NCI-H187 treated with DMSO at 0.1 percent for 48 hours (cell line): ENCODE measurements at places on chromosomes 11 and 22.

- DNase-seq, result no peak
Measured at GRCh38 chr11:122179961-122180834, 64.2 kb upstream of the BLID start.

GRCh38 chr11:101748572-101749344 lies 165.0 kb upstream of the TRPC6 start:
- no peak for DNase-seq

GRCh38 chr11:121669422-121669821 lies 216.7 kb upstream of the SORL1-AS1 start:
- no peak for DNase-seq

- no peak for DNase-seq
Measured at GRCh38 chr11:76234021-76234415, 27.7 kb upstream of the WNT11 start.

GRCh38 chr22:40433416-40434090 lies 63.2 kb downstream of the SGSM3 start:
- DNase-seq, result no peak

DNA sequence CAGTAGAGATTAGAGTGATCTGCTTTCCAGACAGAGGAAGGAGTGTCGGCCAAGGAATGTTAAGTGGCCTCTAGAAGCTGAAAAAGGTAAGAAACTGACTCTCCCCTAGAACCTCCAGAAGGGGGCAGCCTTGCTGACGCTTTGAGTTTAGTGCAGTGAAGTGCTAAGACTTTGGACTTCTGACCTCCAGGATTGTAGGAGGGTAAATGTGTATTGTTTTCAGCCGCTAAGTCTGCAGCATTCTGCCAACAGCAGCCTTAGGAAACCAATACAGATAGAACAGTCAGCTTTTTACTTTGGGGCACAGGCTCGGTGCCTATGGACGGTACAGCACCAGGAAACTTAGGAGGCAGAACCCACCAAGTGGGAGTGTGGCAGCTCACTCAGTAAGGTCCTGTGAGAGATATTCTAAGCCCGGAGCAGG lies 3.6 kb upstream of the TBC1D22A start:
- DNase-seq, result no peak

DNA sequence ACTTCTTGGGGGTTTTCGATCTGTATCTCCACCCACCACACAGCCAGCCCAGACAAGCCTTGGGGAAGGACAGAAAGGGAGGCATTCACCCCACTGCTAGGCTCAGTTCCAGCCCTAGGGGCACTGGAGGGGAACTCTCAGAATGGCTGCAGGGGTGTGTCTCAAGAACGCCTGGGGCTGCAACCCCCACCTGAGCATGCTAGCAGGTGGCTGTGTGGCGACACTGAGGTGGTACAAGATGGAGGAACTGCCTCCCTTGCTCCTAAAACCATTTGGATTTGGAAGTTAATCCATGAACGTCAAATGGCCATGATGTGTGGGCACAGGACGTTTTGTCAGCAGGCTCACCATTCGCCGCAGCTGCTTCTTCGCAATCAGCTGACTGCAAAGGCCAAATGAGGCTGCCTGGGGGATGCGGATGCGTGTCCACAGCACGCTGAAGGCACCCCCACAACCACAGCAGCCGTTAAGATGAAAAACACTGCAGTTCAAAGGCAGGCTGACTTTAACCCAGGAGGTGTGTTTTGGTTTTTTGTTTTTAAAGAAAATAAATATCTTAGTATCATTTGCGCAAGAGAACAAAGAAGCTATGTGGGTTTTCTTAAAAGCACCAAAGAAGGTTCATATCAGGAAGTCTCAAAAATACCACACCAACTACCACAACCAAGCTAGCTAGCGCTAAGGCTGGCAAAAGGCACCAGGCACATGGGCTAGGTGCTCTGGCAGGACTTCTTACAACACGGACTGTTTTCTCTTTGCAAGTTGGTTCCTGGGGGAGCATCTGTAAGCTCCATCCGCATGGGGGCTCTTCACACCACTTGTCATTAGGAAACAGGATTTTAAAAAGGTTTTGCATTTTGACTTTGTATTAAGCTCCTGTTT lies 22.2 kb upstream of the NAP1L4 start:
- DNase-seq, result no peak

DNA sequence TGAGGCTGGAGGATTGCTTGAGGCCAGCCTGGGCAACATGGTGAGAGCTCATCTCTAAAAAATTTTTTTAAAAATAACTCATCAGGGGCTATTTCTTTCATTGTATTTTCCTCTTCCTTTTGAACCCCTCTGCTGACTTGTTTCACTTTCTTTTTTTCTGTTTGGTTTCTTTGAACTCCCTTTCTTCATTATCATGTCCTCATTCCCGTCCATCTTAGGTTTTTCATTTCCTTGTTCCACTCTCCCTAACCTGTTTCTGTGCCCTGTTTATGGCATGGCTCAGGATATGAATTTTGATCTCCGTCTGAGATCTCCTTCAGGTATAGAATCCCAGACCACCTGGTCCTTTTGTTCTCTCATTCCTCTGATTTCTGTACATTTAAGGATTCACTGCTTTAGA lies 12.5 kb downstream of the MARK2 start:
- no peak for DNase-seq

DNA sequence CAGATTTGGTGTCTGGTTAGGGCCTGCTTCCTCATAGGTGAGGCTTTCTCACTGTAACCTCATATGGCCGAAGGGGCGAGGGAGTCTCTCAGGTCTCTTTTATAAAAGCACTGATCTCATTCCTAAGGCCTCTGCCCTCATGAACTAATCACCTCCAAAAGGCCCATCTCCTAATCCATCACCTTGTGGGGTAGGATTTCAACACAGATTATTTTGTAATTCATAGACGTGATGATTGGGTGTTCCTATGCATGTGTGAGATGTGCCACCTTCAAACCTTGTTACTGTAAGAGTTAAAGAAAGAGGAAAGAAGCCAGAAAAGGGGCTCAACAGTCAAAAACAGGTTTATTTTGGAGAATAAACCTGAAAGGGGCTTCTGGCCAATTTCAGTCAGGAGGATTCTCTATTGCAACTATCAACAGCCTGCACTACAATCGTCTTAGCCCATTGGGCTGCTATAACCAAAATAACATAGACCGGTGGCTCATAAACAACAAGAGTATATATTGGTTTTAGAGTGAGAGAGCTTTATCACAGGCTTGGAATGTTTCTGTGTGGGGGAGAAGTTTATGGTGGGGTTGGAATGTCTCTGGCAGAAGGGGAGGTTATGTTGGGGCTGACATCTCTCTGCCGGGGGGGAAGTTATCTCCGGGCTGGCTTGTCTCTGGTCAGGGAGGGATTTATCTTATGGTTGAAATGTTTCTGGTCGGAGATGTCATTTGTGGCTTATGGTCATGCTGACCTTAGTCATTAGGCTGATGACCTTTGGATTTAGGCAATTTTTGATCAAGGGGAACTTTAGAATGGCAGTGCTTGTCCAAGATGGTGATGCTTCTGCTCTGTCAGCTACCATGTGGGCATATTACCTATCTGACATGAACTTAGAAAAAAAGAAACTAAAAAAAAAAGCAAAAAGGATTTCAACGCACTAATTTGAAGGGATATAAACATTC lies 35.1 kb downstream of the CSF2RB start:
- no peak for DNase-seq

DNA sequence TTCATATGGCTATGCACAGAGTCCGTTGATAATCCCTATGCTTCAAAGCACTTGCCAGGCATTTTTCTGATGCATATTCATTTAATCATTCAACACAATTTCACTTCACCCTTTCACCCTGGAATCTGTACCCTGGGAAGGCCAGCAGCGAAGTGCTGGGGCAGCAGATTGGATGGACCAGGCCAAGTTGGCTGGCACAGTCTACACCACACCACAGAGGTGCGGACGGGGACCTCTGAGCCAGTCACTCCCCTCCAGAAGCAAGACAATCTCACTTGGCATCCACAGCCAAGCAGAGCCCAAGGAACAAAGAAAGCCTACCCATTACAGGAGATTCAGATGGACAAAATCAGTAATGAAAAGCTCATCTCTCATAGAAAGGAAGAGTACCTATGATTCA lies 130.2 kb downstream of the GALNT18 start:
- DNase-seq, result no peak

- no peak for DNase-seq
Measured at GRCh38 chr11:61837411-61838005, 9.4 kb downstream of the FADS2 start.

- no peak for DNase-seq
Measured at GRCh38 chr11:2302896-2303626, 1.2 kb downstream of the TSPAN32 start.

DNA sequence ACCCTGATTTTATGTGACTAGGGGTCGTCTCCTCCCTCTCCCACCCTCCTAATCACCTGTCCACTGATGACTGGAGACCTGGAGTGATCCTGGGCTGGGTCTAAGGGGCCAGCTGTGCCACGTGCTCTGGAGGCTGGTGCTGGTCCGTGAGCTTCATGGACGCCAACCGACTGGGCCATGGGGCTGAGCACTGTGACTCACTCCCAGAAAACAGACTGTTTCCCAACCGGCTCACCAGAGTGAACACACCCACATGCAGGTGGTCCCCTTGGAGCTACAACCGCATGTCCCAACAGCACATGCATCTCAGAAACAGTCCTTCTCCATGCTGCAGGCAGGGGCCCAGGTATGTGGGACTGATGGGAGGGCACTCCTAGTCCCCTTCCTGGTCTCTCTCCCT lies 14.0 kb upstream of the LMO1 start:
- DNase-seq, result no peak

DNA sequence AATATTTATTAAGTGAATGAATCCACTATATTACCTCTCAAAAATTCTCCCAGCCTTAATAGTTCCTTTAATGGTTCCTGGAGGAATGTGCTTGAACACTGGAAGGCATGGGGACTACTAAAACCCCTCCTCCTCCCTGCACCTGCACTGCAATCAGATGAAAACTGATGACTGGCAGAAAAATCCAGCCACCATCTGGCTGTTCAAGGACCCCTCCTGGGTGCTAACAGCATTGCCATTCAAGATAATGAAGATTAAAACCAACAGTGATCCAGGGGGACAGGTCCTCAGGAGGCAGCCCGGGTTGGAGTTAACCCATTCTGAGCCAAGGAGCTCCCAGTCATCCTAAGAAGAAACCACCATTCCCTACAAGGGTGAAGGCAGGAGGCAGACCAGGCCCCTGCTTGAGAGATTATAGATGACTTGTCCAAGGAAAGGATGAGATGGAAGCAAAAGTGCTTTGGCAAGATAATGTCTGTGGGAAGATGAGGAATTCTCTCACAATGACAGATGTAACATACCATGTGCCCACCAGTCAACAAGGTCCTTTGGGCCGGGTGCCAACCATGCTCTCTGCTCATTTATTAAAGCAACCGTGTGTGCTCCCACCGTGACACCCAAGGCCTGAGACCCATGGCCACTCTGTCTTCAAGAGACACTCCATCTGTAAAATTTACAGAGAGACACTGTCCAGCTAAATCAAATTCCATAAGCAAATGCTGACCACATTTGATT lies 90.6 kb downstream of the LARGE1 start:
- DNase-seq, result no peak

GRCh38 chr11:69215784-69216415 lies 60.2 kb downstream of the SMIM38 start:
- DNase-seq, result no peak

GRCh38 chr22:19730198-19730597 lies 6.9 kb downstream of the GP1BB start:
- no peak for DNase-seq

- no peak for DNase-seq
Measured at GRCh38 chr11:118437208-118438125, 1.2 kb downstream of the KMT2A start.

DNA sequence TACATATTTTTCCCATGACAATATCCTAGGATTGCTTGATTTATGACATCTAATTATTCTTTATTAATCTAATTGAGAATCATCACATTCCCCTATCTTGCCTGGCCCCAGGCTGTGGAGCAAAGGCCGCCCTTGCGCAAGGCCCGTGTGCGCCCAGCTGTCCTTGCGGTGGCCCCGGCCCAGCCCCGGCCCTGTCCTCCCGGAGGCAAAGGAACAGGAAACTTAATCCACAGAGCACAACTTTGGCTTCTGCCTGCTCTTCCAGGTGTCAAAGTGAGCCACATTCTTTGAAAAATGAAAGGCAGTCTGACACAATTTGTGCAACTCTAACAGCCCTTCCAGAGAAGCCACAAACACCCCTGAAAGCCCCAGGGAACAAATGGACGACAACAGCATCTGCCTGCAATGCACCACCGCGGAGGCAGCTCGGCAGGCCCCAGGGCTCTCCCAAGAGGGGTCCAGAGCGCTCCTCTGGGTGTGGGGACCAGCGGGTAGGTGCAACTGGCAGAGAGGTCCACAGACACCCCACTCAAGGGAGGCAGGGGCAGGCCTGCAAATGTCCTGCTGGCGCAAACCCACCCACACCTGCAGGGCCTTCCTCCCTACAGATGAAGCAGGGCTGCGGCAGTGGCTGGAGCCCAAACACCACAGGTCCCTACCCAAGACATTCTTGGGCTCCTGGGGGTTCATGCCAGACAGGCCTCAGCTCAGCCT lies 30.3 kb downstream of the GNB1L start:
- DNase-seq, result no peak

DNA sequence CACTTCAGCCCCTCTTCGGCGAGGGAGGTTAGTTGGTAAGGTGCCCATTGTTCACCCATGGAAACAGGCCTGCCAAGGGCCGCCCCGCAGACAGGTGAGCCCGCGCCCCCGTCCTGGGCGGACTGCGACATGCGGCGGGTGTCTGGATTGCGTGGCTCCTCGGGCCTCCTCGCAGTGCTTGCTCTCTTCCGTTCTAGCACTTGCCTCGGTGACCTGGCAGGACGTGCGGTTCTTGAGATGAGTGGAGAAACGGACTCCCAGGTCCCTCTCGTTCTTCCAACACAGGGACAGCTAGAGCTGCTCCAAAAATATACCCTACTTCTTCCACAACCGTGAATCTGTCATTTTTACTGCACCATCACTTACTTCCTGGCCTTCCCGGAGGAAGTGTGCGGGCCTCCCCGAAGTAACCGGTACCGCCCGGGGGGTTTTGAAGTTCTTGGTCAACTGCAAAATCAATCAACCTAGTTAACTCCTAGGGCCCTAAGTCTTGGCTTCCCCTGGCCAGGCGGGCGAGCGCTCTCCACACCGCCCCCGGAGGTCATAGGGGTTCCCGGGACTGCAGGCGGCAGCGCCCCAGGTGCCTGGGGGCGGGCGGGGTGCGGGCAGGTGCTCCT lies 745 bp upstream of the ZBTB44 start:
- DNase-seq, result no peak

DNA sequence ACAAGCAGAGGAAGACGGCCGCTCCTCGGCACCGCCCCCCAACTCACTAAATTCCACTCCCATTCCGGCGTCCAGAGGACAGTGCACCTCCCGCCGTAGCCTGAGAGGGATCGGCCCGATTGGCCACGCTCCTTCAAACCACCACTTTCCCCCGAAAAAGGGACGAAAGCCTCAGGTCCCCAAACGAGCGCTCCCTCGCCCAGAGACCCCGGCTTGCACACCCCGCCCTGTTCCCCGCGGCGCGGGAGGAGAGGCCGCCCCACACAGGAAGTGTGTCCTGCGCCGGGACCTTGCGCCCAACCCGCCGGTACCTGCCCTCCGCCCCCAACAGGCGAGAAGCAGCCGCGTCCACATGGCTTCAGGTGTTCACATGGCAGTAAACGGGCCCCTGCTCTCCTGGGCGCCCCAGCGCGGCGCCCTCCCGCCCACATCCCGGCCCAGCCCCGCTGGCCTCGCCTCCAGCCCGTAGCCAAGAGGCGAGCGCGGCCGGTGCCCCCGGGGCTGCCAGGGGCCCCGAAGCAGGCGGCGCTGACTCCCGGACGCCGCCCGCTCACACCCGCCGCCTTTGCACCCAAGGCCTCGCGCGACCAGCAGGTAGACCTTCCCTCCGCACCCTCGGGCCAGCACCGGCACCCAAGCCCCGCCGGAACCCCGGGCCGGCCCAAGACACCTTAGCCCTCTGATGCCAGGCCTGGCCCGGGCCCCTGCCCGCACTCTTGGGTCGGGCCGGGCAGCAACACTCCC lies 849 bp downstream of the TCF20 start:
- no peak for DNase-seq

GRCh38 chr11:131581046-131581445 lies 210.6 kb downstream of the NTM start:
- no peak for DNase-seq
